ENCODE measurements at places on chromosomes 11 and 22.

DNA sequence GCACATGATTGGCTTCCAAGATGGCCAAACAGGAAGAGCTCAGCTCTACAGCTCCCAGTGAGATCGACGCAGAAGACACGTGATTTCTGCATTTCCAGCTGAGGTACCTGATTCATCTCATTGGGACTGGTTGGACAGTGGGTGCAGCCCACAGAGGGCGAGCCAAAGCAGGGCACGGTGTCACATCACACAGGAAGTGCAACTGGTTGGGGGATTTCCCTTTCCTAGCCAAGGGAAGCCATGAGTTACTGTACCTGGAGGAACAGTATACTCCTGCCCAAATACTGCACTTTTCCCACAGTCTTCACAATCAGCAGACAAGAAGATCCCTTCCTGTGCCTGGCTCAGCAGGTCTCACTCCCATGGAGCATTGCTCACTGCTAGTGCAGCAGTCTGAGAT is 131.2 kb downstream of the DLG2 start:
- DNase-seq = no peak

- no peak for DNase-seq
Observed at GRCh38 chr11:75349521-75350116, 1.8 kb downstream of the ARRB1 start.

- no peak for DNase-seq
Observed at GRCh38 chr11:115760461-115761320, 256.5 kb upstream of the CADM1 start.

DNA sequence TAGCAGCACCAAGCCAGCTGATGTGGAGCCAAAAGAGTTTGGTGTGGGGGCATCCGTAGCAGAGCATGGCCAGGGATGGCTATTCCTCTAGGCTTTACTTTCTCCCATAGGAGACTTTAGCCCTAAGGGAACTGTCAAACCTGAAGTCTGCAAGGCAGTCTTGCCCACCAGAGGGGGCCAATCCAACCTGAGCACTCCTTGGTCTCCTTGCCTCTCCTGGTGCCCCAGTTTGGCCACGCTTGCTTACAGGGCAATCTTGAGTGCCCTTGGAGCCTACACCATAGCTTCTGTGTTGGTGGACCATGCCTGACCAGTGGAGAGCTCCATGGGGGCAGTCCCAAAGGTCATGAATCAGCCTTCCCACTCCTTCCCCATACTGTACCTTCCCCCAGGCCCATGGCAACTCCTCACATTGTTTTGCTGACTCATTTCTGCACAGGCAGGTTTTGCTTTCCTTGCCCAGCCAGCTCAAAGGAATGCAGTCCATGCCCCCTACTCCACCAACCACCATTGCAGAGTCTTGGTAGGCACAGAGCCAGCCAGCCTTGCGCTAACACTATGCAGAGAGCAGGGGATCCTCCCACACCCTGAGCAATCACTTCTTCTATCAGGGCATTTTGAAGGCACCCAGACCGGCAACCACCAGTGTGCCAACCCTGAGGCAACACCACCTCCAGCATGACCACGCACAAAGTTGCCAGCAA is 1421.2 kb upstream of the RAG2 start:
- no peak for DNase-seq

DNA sequence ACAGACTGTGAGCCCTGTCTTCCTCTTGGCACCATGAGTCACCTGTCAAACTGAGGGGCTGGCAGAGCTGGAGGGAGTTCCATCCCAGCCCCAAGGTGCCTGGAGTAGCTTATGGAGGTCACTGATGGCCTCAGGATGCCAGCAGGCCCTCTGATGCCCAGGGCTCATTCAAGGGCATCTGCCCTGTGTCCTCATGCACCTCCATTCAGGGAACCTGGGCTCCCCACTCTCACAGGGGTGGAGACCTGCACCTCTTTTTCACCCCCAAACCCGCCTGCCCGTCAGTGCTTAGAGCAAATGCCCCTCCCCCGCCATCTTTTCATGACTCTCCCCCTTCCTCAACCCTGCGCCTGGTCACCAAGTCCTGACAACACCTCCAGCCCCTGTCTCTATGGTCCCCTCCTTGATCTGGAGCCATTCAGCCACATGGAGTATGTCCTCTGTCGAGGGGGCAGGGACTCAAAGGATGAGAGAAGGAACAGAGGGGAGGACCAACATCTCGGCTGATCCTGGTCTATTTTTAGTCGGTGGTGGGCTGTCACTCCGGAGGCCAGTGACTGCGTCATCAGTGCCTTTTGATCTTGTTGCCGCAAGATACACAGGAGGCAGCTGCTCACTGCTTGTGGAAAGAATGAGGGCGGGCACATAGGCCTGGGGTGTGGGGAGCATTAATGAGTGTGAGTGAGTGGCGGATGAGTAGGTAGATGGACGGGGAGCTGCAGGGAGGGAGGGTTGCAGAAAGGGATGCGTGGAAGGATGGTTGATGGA is 72.2 kb downstream of the CDKN1C start:
- DNase-seq = no peak

GRCh38 chr22:23485490-23485889 is 94.6 kb downstream of the IGLL1 start:
- DNase-seq = no peak

- DNase-seq = no peak
Observed at GRCh38 chr22:17964643-17965042, 59.7 kb downstream of the MICAL3 start.
